NCI-H446 treated with DMSO at 0.1 percent for 48 hours (cell line): ENCODE measurements at places on chromosomes 4 and X.

DNA sequence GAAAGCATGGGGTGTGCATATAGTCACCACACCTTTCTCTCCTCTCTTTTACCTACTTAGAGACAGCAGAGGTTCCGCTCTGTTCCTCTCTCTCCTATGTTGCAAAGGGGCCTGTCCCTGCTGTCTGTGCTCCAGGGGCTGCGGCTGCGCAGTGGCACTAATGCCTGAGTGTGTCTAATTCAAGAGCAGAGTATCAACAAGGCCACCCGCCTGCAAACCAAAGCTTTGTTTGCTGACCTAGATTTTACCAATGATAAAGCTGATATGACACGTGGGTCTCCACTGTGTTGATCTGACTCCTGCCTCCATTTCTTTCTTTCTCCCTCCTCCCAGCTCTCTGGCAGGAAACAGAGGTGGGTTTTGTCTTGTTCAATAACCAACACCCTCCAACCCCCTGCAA is 74.9 kb downstream of the NSG1 start:
- no peak for DNase-seq

- DNase-seq: no peak
Measured at GRCh38 chrX:15678339-15678738, 13.7 kb upstream of the CLTRN start.

GRCh38 chrX:16664626-16665025 is 14.7 kb downstream of the S100G start:
- DNase-seq: no peak

GRCh38 chrX:14618177-14618965 is 89.0 kb downstream of the GLRA2 start:
- no peak for DNase-seq

DNA sequence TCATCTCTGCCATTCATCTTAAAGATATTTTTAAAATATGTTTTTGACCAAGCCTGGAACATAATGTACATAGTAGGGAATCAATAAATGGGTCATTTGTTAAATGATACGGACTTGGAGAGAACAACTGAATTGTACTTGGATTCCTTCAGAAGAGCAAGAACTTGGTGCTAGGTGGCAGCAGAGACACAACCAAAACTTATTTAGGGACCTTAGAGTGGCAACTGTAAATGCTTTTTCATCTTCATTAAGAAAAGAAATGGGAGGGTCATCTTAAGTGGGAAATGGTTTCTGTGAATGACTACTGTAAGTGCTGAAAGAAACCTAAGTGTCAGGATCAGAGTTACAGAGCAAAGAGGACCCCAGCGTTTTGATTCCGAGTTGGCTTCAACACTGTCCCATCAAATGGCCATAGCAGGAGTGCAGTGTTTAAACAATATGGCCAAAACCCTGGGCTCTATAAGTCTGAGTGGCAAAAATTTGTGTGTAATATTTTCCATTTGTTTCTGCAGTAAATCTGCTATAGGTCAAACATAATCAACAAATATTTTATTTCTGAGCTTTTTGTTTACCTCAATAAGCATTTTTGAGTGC is 213.6 kb downstream of the PALLD start:
- DNase-seq: peak; percentile 35

- no peak for DNase-seq
Measured at GRCh38 chr4:61805979-61806378, 605.9 kb downstream of the ADGRL3 start.
